ENCODE measurements at places on chromosomes 7 and 10.
A peak's percentile ranks its signal among the peaks of the same experiment; 100 is the strongest.

- no peak for DNase-seq
Measured at GRCh38 chr7:6165521-6166320, 106.7 kb downstream of the CYTH3 start.

DNA sequence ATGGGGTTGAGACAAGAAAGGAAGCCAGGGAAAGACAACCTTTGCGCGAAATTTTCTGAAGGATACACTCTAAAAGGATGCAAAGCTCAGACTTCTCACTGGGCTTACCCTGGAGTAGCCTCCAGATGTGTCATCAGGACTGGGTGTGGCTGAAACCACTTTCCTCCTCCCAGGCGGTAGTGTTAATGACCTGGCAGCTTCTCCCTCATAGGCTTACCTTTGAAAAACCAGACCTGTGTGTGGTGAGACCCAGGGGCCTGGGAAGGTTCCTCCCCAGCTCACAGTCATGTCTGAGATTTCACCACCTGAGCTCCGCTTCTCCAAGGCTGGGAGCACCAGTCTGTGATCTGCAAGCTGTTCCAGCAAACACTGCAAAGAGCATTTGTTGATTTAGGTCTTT, 93.7 kb downstream of the EPC1 start:
- peak; percentile 14 for DNase-seq

GRCh38 chr10:77899080-77899477, 27.5 kb downstream of the DLG5 start:
- peak; percentile 89 for DNase-seq

DNA sequence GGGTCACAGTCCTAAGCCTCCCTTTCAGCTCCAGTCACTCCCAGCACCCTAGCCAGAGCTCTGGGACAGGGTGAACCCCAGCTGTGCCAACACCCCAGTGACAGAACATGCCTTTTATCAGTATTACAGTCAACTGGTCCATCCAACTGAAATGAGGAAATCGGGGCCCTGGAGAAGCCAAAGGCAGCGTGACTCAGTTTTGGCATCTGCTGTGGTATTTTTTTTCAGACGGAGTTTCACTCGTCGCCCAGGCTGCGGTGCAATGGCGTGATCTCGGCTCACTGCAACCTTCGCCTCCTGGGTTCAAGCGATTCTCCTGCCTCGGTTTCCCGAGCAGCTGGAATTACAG, 3.4 kb upstream of the CLDN15 start:
- DNase-seq = no peak

DNA sequence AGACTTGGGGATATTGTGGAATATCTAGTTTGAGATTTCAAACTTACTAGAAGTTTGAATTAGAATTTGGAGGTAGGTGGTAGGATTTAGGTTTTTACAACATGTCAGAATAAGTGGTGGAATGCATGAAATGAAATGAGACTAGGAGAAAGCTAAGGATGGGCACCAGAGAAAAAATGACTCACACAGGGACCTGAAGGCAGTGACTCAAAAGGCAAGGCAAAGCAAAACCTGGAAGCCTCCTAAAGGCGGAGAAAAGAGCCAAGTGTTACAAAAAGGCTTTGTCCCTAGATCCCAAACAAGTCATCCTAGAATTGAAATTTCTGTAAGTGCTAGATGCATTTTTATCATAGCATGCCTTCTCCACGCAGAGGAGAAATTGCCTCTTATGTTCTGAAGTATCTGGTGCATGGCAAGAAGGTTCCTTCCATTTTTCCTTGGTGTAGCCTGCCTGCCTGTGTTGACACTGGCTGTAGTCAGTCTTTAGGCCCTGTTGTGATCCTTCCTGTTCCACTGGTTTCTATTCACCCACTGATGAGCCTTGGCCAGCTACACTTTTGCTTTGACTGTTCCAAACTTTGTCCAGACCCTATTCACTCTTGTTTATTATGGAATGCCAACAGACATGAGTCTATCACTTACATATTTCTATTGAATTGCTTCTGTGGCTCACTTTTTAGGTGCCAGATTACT, 109.3 kb downstream of the ETV1 start:
- peak; percentile 71 for DNase-seq

GRCh38 chr10:96700374-96701099, 19.8 kb downstream of the PIK3AP1 start:
- no peak for DNase-seq

DNA sequence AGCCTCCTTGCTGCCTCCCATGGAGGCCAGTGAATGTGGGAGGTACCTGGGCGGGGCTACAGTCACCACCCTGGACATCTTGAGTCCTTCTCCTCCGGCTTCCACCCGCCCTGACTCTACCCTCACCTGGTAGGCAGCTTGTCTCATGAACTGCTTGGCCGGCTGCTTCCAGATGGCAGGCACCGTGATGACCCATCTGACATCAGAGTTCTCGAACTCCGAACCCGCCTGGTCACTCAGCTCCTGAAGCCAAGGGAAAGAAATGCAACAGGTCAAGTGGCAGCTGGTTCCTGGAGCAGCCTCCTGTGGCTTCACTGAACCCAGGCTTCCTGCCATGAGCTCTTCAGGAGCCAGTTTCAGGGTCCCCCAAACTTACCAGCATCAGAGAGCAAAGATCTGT, 50.1 kb downstream of the HSPA12A start:
- no peak for DNase-seq

GRCh38 chr10:24240041-24240751, 31.3 kb downstream of the KIAA1217 start:
- DNase-seq = no peak

DNA sequence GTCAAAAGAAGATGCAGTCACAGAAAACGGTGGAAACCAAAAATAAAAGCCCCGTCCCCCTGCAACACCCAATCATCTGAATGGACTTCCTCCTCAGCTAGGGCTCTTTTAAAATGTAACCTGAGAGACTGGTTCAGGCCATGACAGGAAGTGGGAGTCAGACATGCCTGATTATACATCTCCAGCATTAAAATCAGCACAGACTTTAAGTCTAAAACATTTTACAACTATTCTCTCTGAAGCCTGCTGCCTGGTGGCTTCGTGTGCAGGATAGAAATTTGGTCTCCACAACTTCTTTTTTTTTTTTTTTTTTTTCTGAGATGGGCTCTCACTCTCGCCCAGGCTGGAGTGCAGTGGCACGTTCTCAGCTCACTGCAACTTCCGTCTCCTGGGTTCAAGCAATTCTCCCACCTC, 30.3 kb downstream of the HACD1 start:
- peak; percentile 37 for DNase-seq

- no peak for DNase-seq
Measured at GRCh38 chr7:91206361-91206960, 57.8 kb upstream of the FZD1 start.

DNA sequence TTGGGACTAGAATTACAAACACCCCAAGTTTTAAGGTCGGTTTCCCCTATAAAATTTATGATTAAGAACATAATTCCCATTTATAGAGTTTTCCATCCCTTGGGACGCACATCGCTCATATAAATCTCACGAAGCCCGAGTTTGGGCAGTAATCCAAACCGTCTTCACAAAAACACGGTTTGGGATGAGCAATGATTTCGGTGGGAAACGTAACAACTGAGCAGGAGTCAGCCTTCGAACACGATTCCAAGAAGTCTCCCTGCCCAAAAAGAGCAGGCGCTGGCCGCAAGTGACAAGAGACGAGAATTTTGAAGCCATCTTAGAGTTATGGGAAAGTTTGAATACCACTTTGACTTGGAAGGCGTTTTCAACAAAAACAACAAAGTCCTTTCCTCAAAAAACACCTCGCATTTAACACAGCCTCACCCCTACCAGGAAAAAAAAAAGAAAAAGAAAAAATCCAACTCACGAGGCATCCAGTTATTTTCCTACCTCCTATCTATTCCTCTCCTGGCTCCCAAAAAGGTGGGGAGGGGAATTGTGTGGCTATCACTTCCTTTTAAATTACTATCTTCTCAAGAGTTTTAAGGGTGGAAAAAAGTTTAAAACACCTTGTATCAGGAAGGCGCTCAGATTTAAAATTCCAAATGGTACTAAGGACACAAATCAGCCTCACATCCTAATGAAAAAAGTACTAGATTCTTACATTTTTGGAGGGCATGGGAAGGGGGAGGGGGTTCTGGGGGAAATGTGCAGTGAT, 1.6 kb downstream of the SEPHS1 start:
- DNase-seq = peak; percentile 81

GRCh38 chr7:150382123-150382843, 3.2 kb downstream of the ZNF775 start:
- no peak for DNase-seq

- no peak for DNase-seq
Measured at GRCh38 chr10:86363833-86364490, 2.6 kb downstream of the GRID1 start.

GRCh38 chr10:44470784-44471183, 85.9 kb upstream of the CXCL12 start:
- no peak for DNase-seq

Measured in LHCN-M2 (cell line).